Subcutaneous preadipocyte (primary cell): ENCODE measurements at places on chromosomes 2 and 18. TPM values are rescaled to one million over a fixed set of nuclear protein-coding genes. Genes with fewer than 3 reads are reported as not detected.

Gene AOX1
- 183 and 229 TPM in 2 replicates for total RNA-seq

Gene RPRM
- total RNA-seq, result not detected in 2 replicates

Gene PNO1
- 9.6 and 17.2 TPM in 2 replicates for total RNA-seq

Gene SIX3
- total RNA-seq, result under 0.01 and 0.39 TPM in 2 replicates

Gene NEU4
- total RNA-seq, result not detected in 2 replicates

Gene TSPYL6
- total RNA-seq, result not detected in 2 replicates
